ENCODE measurements at places on chromosomes 13 and 19.

DNA sequence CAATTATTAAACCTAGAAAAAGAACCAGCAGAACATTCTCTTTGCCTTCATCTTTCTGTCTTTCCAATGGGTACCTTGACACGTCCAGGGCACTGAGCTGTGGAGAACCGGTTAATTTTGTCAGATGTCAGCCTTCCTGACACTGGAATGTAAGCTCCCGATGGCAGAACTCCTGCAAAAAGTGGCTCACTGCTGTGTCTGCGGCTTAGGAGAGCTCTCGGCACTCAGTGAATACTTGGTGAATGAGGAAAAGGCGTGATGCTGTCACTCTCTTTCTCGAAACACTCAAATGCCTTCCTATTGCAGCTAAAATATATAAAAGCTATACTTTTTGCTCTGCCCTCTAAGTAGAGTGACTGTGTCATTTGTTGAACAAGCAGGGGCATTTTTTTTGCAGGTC lies 17.6 kb downstream of the CEBPA start:
- no peak for DNase-seq

DNA sequence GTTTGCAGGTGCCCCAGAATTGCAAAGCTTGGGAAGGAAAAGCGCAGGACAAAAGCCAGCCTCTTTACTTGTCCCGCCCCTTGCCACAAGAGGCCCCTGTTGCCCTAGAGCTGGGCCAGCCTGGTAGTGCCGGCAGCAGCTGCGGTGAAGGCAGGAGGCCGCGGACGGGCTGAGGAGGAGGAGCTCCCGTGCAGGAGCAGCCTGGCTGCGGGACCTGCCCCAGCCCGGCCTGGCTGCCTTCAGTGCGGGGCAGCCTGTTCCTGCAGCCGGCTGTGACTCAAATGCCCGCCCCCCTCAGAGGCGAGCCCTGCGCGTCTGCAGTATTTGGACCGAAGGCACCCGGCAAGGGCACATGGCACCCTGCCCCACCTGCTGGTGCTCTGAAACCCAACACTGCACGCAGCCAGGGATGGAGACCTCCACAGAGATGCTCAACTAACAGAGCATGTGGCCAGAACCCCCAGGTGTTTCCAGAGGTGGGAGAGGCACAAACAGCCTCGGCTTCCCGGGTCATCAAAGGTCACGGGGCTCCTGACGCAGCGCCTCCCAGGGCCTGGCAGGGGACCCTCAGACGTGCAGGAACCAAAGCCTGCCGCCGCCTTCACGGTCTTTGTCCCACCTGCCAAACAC lies 29.7 kb downstream of the NAXD start:
- peak; percentile 64 for DNase-seq

DNA sequence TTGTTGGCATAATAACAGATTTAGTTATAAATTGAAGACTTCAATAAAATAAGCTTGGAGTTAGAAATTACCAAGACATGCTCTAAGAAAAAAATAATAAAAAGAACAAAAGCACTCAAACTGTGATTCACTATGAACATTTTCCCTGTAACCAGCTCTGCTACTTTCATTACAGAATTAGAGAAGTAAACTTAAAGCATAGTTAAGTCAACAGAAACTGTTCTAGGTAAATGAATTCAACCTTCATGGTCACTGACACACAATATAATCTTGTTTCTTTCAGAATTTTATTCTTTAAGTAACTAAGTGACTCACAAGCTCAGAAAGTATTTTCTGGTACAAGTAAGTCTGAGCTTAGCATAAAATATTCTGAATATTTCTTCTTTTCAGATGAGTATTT lies 136.3 kb downstream of the KLF5 start:
- no peak for DNase-seq

GRCh38 chr19:34979819-34980640 lies 16.0 kb upstream of the ZNF792 start:
- DNase-seq: no peak

DNA sequence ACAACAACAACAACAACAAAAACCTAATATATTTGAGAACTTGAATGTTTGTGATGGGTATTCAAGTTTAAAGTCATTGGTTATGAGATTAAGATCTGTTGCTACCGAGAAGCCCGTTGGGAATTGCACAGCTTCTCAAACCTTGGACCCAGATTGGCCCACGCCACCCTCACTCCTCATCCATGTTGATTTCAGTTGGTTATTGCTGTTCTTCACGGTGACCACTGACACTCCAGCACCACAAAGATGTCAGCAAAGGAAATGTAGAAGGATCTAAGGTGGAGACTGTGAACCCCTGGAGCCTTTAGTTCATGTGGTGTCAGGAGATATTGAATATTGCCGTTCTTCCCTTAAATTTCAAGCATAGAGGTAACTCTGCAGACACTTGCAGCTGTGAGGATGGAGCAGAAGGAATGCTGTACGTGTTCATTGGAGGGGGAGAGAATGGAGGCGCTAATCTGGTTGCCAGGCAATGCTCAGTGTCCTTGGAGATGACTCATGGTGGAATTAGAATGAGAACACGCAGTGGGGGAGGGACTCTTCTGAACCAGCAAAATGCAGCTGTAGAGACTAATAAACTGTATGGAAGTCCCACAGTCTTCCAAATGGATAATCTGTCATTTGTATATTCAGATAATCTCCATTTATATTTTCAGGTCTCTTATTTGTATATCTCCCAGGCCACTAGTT lies 20.8 kb upstream of the ZNF835 start:
- DNase-seq: no peak

Data from activated CD8-positive, alpha-beta memory T cell treated with anti-CD3 and anti-CD28 coated beads, Interleukin-2, amount 50 U/mL, for 48 hours (primary cell).